ENCODE measurements at places on chromosomes 1 and 21. TPM values are rescaled to one million over a fixed set of nuclear protein-coding genes. Genes with fewer than 3 reads are reported as not detected.

DNA sequence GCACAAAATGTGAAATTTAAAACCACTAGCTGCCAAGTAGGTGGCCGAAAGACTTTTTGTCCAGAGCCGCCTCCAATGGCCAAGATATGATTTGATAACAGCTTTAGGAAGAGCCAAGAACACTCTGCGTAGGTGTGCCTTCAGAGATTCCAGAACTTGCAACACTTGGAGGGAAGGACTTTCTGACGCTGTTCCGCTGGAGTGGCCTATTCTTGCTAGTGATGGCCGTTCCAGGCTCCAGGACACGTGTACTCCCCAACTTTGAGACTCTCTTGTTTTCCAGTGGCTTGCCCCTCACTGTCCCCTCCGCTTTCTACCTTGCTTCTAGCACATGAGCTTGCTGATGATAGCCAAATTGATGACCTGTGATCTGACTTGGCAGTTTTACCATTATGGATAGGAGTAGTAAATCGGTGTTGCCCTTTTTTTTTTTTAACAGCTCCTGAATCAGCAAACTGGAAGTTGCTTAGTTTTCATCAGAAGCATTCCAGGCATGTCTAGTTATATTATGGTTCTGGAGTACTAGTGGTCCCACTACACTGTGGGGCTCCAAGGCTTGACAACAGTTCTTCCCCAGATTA, 1.0 kb downstream of the PRDX6 start:
- peak; percentile 82 for DNase-seq

DNA sequence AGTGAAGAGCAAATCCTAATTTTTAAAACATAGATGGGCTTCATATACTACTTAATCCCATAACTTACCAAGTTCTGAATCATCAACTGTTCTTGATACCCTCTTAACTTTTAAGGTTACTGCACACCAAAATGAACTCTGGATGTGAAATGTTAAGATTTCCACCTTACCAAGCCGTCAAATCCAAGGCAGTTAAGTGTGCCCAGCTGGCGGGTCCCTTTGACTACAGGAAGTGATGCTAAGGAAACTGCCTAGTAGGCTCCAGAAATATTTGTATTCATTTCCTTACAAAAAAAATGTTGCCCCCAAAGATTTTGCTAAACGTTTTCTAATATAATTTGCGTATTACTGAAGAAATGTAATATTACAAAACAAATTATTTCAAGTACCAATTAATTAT, 10.7 kb downstream of the NRIP1 start:
- DNase-seq = no peak

Gene PLEKHG5
- 5.0 TPM for total RNA-seq

Gene LCE1E
- total RNA-seq = not detected

GRCh38 chr1:8674912-8675311, 142.5 kb downstream of the RERE start:
- peak; percentile 41 for DNase-seq

- DNase-seq = no peak
Measured at GRCh38 chr21:45802425-45802824, 158.9 kb downstream of the PCBP3 start.

DNA sequence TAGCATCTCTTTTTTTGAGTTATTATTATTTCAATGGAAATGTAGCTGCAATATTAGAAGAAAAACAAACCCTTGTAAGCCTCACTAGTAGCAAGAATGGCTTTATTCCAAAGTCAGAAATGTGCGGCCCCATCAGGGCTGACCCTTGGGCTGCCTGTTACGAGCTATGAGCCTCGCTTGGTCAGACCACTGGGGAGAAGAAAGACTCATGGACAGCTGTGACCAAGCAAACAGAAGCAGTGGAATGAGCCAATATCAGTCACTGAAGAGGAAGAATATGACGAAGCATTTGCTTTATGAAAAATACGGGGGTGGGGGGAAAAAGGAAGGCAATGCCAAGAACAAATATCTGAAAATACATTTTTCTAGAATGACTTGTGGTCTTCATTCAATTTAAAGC, 504.5 kb downstream of the LMO4 start:
- peak; percentile 91 for DNase-seq

GRCh38 chr1:215556996-215557395, 10.1 kb upstream of the KCTD3 start:
- no peak for DNase-seq

- peak; percentile 64 for DNase-seq
Measured at GRCh38 chr1:147892731-147893214, 9.8 kb upstream of the GJA8 start.

GRCh38 chr1:232752365-232752764, 52.9 kb upstream of the MAP10 start:
- DNase-seq = no peak

GRCh38 chr1:22786719-22787489, 76.3 kb downstream of the EPHB2 start:
- DNase-seq = no peak

- no peak for DNase-seq
Measured at GRCh38 chr1:243470502-243470901, 214.7 kb downstream of the SDCCAG8 start.

Gene SPATA1
- under 0.01 TPM for total RNA-seq

- DNase-seq = no peak
Measured at GRCh38 chr1:241485145-241485544, 34.4 kb downstream of the FH start.

- peak; percentile 98 for DNase-seq
Measured at GRCh38 chr1:169312084-169312954, 55.3 kb downstream of the NME7 start.
